Stimulated activated CD4-positive, alpha-beta T cell treated with anti-CD3 and anti-CD28 coated beads, Interleukin-15, amount 100 ng/mL, for 1 hour (primary cell): ENCODE measurements at places on chromosomes 6 and 20.

GRCh38 chr6:127761084-127761483, 139.8 kb downstream of the THEMIS start:
- DNase-seq = no peak

DNA sequence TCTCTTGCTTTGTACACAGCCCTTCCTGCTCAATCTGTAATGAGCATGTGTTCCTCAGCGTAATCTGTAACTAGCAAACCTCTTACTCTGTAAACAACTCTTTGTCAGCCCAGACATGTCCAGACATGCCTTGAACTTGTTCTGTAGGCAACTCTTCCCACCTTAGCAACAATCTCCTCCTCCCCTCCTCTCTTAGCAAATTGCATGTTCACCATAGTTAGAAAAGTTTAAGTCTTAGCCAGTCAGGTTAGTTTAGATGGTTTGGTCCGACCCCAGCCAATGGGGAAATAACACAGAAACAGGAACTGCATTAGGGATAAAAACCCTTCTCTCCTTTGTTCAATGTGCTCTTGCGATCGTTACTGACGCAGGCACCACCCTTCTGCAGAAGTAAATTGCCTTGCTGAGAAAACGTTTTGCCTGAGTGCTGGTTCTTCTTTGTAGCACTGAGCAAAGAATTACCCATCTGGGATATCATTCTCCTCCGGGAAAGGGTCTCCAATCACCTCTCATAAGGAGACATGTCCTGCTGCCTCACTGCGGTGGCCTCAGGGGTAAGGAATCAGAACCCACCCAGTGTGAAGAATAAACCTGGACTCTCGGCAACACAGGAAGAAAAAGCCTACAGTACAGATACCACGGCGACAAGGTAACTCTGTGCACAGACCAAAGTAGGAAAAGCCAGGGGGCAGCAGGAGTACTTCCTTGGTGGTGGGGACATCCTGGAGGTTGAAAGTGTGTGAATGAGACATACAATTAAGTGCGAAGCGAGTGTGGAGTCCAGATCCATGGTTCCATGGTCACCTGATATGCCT, 26.2 kb downstream of the PLN start:
- no peak for DNase-seq

DNA sequence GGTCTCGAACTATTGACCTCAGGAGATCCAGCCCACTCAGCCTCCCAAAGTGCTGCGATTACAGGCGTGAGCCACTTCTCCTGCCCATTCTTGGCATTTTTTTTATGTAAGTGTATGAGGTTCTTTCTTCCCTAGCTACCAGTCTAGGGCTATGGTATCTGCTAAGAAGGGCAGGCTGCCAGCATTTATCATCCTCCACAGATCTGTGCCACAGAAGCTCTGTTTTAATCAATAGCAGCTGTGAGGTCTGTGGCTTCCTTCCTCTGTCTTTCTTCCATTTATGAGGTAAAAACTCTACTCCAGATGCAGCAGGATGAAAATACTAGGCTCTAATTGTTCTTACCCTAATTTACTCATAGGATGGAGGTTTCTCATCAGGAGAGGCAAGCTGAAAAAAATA, 1382.4 kb upstream of the ADGRB3 start:
- DNase-seq = no peak

DNA sequence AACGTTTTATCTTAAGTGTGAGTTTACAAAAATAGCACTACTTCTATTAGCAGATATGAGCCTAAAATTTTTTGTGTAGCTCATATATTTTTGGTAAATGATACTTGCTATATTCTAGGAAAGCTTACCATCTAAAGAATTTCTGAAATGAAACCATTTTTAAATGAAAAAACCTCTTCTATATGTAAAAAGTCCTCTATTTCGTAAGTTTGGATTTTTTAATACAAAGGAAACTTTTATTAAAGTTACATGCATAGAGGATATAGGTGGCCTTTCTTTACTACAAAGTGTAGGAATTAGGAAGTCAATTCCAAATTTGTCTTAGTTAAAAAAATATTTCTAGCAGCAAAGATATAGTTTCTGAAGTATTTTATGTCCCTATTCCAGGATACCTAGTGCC, 18.8 kb downstream of the EFHC1 start:
- no peak for DNase-seq

- DNase-seq = no peak
These were observed 67.8 kb downstream of the THBS2 start for GRCh38 chr6:169185692-169186485.

DNA sequence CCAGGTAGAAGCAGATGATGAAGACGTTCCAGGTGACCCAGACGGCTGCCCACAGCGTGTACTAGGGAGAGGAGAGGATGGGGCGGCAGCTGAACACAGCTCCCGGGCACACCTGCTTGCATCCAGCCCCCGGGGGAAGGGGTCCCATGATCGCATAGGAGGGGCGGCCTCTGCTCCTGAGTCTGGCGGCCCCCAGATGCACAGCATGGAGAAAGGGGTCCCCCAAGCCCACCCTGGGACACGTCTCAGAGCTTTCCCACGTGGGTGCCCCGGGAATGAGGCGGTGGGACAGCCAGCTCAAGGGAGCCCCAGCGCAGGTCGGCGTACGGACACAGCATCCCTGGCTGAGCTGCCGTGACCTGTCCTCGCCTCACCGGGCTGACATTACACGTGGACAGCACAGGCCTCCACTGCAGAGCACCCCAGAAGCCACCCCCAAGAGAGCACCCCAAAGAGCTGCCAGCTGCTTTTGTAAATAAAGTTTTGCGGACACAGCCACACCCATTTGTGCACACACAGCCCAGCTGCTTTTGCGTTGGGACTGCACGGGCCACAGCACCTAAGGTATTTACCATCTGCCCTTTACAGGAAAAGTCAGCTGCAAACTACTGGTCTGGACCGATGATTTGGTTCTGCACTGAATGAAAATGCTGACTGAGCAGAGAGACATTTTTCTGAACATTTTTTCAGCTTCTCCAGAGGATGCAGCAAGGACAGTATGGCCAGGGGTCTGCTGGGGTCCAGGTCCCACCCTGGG, 5.2 kb downstream of the NKAIN4 start:
- no peak for DNase-seq

DNA sequence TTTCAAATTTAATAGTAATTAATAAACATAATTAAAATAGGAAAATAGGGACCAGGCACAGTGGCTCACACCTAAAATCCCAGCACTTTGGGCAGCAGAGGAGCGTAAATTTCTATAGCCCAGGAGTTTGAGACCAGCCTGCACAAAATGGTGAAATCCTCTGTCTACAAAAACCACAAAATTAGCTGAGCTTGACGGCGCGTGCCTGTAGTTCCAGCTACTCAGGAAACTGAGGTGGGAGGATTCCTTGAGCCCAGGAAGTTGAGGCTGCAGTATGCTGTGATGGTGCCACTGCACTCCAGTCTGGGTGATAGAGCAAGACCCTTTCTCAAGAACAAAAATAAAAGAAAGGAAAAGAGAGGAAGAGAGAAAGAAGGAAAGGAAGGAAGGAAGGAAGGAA, 1387.0 kb upstream of the ADGRB3 start:
- DNase-seq = no peak

GRCh38 chr20:5433352-5433751, 116.6 kb upstream of the PROKR2 start:
- no peak for DNase-seq

- no peak for DNase-seq
These were observed 918 bp upstream of the TRIM38 start for GRCh38 chr6:25961619-25962148.

- DNase-seq = no peak
These were observed 163.2 kb downstream of the RALGAPA2 start for GRCh38 chr20:20549267-20549612.

- no peak for DNase-seq
These were observed 56.5 kb upstream of the PKIB start for GRCh38 chr6:122553697-122554096.

DNA sequence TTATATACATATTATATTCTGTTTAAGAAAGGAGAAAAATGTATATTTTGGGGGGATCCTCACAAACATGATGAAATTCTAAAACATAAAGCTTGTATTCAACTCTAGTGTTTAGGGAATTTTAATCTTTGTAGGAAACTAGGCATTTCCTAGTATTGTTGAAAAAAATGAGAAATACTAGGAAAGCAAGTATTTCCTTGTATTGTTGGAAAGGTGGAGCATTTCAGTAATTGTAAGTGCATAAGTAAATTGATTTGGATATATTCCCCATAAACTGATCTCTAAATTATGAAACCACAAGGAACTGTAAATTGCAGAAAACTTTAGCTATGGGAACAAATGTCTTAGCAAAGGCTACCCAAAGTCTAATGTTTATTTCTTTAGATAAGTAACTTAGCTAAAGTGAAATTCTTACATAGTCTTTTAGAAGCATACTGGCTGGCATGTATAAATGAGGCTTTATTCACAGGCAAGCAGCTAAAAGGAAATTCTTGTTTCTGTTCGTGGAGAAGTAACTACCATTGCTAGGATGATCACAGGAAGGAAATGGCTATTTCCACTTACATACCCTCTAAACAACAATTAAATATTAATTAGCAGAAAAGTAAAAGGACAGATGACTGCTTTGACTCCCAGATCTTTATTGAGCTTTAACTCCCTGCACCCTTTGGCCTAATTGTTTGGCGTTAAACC, 19.9 kb upstream of the NRN1 start:
- DNase-seq = no peak
